C1 segment of cervical spinal cord (tissue), 14 donors: ENCODE measurements at places on chromosomes 6 and 20.

DNA sequence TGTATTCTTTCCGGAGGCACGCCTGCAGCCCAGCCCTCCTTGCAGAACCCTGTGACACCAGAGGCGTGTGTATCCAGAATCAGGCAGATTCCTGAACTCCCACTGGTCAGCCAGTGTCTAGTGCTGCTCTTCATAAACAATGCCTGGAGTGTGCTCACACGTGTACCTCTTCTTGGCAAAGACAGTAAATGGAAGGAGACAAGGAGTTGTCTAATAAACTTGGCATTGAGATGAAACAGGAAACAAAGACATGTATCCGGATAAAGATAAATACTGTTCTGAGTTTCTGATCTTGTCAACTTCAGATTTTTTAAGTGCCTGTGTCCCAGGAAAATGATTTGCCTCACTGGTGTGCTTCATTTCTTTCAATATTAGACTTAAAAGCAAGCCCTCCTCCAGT, 1.7 kb downstream of the RPS6KA2 start:
- DNase-seq: no peak

DNA sequence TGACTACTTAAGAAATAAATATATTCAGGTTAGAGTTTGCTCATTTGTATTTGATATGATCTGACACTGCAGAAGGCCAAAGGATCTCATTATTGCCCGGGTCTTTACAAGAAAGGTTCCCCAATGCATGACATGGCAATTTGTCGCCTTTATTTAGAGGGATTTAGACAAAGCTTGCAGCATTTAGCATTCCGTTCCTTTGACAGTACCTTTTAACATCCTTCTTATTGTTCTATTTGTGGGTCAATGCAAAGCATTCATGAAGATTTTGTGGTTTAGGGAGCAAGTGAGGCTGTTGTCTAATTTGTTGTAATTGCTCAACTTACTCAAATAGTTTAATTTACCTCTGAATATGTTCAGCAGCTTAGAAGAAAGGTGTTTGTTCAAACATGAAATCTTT, 230.8 kb upstream of the FLRT3 start:
- no peak for DNase-seq

GRCh38 chr6:41511443-41512060, 34.6 kb upstream of the FOXP4 start:
- DNase-seq: no peak

DNA sequence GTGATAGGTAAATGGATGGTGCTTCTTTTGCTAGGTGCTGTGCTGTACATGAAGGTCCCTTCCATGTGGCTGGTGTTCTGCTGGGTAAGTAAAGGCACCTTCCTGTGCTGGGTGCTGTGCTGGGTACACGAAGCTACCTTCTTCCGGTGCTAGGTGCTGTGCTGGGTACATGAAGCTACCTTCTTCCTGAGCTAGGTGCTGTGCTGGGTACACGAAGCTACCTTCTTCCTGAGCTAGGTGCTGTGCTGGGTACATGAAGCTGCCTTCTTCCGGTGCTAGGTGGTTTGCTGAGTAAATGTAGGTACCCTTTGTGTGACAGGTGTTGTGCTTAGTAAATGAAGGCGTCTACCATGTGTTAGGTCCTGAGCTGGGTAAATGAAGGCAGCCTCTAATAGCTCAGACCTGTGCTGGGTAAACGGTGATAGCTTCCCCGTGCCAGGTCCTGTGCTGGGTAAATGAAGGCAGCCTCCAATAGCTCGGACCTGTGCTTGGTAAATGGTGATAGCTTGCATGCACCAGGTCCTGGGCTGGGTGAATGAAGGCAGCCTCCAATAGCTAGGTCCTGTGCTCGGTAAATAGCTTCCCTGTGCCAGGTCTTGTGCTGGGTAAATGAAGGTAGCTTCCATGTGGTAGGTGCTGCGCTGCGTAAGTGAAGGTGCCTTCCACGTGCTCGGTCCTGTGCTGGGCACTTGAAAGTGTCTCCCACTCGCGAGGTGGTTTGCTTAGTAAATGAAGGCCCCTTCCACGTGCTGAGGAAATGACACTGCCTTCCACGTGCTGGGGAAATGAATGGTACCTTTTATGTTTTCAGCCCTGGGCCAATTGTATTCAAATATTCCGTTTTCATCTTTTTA, 115.5 kb downstream of the ERMARD start:
- no peak for DNase-seq

DNA sequence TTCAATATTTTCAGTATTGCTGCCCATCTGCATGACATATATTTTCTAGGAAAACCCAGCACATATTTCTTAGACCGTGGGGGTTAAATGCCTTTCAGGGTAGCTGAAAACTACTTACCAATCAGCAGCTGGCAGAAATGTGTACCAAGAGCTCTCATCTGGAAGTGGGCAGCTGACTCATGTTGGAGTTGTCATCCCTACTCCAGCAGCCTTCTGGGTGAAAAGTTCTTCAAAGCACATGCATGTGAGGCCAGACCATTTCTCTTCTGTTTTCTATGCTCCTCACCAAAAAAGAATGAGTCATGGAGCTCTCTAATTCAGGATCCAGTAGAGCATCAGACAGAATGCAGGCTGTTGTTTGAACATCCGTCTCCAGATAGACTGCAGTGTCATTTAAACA, 135.5 kb downstream of the PAX1 start:
- no peak for DNase-seq

GRCh38 chr6:156595476-156595875, 181.7 kb upstream of the ARID1B start:
- no peak for DNase-seq

GRCh38 chr6:10205892-10206291, 209.0 kb downstream of the TFAP2A start:
- DNase-seq: no peak

DNA sequence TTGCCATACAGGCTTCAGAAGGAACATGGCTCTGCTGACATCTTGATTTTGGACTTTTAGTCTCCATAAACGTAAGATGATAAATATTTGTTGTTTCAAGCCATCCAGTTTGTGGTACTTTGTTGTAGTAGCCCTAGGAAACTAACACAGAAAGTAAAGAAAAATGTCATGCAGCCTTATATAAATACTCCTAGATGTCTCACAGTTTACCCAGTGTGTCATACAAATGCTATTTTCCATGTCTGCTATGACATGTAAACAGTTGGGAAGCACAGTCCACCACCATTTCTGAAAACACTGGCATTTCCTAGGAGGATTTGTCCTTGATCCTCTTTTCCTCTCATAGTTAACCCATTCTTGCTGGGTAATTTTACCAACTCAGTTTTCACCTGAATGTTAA, 30.6 kb upstream of the ME1 start:
- no peak for DNase-seq

DNA sequence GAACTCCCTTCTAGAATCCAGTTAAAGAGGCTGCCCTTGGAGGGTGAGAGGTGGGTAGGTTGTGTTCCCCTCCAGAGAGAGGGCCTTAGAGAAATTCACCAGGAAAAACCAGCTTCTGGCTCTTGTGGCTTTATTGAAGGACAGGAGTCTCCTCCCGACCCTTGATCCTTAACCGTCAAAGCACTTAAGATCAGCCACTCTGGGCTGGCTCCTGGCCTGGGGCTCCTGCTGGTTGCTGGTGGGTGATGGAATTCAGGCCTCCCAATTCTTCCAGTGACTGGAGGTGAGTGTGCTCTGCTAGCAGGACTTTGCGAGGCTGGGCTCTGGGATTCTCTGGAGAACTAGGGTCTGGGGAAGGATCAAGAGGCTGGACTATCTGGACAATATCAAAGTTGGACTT, 75.6 kb upstream of the LGSN start:
- no peak for DNase-seq

DNA sequence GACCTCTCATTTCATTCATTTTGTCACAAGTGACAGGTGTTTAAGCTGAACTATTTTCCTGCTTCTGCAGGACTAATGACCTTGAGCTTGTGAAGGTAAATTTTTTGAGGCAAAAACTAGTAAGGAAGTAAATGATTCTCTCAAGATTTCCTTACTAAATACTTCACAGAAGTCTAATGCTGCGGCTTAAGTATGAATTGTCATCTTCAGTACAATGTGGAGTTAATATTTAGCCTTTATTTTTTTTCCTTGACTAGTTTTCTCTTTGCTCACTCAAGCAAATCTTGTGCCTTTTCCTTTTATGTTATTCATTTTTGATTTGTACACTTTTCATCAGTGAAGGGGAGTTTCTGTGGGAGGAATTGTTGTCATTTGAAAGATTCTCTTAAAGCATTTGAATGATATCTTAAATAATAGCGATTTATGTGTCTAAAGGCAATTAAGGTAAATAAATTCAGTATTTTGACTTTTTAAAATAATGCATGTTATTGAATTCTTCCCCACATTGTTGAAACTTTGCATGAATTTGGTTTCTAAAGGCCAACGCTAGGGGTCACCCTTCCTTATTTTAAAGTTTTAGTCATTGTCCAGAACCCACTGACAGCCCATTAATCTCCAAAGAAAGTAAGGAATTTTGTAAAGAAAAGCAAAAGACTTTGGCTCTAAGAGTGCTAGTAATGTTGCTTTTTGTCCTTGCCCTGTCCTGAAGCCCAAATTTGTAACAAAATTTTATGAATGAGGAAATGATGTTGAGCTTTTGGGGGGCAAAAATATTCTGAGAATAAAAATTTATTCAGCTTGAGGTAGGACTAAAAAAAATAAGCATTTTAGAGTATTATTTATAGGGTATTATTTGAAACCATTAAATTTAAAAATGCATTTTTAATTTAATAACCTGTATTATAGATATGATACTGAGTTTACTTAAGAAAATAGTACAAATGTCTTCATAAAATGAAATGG, 157.4 kb upstream of the LAMA2 start:
- DNase-seq: no peak

DNA sequence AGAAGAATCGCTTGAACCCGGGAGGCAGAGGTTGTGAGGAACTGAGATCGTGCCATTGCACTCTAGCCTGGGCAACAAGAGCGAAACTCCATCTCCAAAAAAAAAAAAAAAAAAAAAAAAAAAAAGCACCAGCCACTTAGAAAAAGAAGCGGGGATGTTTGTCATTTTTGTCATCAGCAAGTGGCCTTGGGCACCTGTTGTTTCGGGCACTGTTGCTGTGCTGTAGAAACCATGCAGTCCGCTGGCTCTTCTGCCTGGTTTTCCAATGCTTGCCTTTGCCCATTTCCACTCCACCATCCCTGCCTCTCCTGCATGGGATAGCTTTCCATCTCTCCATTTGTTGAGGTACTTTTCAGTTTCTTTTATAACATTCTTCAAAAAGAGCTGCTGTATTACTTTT, 129.3 kb downstream of the ARID1B start:
- no peak for DNase-seq

DNA sequence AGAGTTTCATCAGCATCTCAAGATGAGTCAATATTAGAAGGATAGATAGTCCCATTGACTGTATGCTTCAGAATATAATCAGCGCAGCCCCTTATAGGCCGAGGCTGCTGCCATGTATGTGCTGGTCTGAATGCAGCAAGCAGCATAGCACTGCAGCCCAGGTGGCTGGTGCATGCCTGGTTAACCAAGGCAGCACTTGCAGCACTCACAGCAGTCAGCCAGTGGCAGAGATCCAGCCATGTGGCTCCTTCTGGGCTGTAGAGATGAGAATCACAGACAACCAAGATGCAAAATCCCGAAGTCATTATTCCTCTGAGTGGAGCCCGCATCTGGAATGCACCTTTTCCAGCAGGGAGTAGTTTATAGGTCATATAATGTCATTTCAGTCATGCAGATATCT, 251.9 kb downstream of the UST start:
- DNase-seq: no peak

DNA sequence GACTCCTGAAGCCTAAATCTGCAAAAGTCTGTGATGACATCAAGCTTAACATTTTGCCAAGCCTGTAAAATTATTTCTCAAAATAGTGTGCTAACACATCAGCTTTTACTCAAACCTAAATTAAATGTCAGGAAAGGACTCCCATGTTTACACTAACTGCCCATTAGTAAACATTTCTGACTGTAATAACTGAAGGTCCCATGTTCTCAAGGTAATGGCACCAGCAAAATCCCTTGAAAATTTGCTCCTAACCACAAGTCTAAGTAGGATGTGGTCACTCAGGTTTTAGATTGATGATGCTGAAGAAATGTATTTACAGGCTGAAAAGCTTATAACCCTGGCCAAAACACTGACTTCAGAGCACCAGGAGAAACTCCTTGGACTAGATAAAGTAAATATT, 33.0 kb downstream of the BACH2 start:
- DNase-seq: no peak

DNA sequence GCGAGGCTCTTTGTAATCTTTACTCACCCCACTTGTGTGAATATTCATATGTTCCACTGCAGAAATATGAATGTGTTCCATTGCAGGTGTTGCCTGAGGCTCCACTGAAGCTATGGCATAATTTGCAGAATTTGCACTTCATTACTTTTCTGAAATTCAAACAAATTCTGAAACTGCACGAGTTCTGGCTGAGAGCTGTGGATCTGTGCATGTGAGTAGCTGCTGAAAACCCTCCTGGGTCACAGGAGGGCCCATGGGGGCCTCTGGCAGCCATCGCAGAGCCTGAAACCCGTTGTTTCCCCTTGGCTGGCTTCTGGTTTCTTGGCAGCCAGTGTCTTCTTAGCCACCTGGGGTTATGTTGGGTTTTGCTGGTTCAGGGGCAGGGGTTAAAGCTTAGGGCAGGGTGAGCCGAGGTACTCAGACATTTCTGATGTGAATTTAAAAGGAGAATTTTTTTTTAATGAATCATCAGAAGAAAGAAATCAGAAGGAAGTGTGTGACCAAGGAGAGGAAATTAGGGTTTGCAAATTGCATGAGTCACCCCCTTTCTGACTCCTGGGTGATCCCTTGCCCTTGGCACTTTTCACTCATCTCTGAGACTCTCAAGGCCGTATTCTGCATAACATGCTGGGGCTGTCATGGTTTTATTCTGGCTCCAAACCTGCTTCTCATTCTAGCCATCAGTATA, 40.6 kb downstream of the TOX2 start:
- DNase-seq: no peak

DNA sequence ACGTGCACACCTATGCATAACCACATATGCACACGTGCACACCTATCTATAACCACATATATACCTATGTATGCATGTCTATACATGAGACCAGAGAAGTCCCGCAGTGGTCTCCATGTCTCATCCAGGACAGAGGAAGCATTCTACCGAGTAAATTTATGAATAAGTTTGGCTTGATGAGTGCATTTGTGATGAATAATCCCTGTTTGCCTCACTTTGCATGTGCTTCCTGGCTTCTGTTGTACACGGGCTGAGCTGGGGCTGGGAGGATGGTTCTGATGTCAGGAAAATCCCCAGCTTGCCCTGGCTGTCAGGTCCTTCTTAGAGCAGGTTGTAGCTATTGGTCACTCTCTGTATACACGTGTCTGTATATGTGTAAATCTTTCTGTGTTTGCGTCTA, 157.6 kb upstream of the RPS6KA2 start:
- no peak for DNase-seq

DNA sequence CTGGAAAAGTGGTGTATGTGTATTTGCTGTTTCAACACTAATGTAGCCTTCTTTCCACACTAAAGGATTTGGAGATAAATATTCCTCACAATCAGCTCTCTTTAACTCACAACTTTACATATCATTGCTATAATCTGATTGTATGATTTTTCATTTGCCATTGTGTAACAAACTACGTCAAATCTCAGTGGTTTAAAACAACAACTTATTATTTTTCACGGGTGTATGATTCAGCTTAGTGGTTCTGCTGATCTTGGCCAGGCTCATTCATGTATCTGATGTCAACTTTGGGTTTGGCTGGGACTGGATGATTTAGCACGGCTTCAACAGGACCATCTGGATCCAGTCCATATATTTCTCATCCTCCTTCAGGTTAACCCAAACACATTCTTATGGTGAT, 55.4 kb upstream of the TMX4 start:
- no peak for DNase-seq
